ENCODE measurements at places on chromosomes 11 and 22.

DNA sequence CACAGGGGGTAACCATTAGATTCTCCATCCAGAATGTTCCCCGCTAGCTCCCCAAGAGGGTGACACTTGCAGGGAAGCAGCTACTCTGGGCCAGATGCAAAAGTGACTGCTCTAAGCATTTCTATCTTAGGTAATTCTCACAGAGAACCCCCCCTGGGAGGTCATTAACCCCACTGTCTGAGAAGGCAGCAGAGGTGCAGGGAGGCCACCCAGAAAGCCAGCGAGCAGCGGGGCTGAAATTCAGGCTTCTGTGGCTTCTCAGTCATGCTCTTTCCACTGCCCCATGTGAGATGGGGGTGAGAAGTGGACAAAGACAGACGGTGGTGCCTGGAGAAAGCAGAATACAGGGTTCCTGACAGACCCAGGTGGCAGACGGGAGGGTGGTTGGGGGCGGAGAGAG lies 114.4 kb upstream of the ASPHD2 start:
- no peak for DNase-seq

DNA sequence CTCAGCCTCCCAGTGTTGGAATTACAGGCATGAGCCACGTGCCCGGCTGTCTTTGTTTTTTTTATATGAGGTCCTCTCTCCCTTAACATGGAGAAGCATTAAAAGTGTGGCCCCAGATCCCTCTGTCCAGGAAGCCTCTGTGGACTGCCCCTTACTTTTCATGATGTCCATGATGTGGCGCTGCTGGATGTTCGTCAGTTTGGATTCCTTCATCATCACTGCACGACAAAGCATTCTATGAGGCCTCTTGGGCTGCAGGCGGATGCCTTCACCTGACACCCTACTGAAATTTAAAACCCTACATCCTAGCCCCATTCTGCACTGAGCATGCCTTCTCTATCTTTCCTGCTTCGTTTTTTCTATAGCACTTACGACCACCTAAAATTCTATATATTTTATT lies 2.1 kb downstream of the C22orf23 start:
- no peak for DNase-seq

DNA sequence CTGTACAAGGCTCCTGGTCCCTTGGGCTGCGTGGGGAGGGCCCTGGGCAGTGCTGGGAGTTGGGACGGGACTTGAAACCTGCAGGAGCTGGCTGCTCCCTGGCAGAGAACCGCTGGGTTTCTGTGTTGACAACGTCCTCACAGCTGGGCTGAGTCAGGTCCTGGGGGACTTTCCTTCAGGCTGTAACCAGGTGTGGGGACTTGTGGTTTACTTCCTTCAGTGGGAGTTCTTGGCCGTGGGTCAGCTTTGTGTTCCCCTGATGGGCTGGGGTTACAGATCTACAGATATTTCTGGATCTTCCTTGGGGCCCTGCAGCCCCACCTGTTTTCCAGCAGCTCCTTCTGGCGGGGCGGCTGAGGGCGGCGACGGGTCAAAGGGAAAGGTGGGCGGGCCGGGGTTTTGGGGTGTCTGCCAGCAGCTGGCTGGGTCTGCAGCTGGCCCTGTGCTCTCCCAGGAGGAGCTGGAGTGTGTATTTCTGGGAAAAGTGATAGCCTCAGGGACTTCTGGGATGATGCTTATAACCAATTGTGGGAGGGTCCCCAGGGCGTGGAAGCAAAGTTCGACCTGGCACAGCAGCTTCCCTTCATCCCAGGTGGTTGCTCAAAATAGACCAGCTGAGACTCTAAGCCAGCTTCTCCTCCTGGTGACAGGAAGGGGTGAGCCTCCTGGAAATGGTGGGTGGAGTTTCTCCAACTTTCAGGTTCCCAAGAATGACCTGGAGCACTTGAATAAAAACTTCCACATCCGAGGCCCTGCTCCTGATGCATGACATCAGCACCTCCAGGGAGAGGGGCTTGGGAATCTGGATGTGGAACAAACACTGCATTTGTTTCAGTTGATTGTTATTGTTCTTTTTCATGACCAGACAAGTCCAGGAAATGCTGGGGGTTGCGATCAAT lies 19.1 kb downstream of the ST14 start:
- DNase-seq: no peak

GRCh38 chr11:45182902-45183301 lies 36.5 kb downstream of the PRDM11 start:
- no peak for DNase-seq

DNA sequence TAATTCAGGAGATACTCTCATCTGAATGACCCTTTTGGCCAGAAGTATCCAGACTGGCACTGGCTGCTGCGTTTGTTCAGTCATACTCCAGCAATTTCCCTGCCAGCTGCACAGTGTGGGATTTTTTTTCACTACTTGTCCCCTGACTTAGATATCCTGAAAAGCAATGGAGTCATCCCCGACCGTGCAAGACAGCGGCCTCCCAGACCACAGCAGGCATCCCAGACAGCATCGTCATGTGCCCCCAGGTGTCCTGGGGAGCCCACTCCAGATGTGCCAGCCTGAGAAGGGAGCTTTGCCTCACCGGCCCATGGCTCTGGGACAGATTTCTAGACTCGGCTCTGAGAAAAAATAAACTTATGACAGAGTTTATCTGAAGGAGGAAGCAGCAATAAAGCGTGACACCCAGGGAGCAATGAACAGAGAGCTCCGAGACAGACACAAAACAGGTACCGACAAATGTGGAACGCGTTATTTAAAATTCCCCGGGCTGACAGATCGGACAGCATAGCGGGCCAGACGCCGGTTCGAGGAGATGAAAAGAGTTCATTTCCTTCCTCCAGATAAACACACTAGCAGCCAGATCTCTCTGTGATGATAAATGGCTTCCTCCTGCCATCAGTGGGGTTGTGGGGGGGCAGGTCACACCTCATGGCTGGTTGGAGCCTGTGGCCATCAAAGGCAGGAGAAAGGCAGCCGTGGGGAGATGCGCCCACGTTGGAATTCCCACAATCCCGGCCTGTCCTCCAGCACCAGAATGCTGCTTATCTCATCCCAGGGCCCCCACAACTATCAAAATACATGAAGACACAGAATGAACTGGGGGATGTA lies 106.4 kb upstream of the FGF3 start:
- no peak for DNase-seq

GRCh38 chr11:57410287-57410686 lies 16.6 kb downstream of the SLC43A3 start:
- DNase-seq: peak; percentile 45

DNA sequence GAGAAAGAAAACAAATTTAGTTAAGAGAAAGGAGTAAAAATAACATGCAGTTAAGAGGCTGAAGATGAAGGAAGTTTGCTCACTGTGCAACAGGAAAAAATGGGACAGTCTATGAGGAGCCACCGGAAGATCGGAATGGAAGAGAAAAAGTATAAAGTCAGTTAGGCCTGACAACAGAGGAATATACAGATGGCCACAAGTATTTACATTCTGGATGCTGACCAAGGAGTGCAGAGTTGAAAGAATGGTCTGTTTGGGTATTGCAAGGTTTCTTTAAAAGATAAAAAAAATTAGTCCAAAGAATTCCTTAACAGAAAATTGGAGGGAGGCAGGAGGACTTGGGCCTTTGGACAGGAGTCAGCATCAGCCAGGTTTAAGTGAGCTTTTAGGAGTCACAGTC lies 37.5 kb downstream of the RBFOX2 start:
- DNase-seq: no peak

DNA sequence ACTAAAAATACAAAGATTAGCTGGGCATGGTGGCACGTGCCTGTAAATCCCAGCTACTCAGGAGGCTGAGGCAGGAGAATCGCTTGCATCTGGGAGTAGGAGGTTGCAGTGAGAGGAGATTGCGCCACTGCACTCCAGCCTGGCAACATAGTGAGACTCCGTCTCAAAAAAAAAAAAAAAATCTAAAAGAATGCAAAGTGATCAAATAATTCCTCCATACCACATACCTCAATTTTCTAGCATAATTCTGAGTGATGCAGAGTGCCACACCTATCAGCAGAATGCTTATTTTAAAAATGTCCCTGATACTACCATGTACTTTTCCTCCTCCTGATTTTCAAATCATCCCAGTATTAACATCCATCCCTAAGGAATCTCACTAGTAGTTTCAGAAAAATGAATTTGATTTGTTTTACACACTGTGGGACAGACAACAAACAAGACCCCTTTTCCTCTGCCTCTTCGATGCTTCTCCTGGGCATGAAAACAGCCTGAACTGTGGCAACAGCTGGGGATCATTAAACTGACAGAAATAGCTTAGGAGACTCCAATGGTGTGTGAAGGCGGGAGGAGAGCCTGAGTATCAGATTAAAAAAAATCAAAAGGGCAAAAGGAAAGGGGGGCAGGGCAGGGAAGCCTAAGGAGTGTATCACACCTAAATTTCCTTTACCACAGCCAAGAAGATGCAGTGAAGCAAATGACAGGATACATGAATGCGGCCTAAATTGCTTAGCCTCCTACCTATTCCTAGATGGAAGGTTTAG lies 114.7 kb downstream of the SGSM3 start:
- DNase-seq: no peak

- no peak for DNase-seq
Measured at GRCh38 chr11:5107285-5107684, 30.9 kb downstream of the OR52A5 start.

DNA sequence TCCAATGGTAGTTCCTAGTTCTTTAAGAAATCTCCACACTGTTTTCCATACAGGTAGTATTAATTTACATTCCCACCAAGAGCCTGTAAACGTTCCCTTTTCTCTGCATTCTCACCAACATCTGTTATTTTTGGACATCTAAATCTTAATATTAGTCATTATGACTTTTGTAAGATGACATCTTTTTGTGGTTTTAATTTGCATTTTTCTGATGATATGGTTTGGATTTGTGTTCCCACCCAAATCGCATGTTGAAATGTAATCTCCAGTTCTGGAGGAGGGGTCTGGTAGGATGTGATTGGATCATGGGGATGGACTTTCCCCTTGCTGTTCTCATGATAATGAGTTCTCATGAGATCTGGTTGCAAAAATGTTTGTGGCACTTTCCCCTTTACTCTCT lies 89.0 kb downstream of the MUC15 start:
- DNase-seq: no peak

GRCh38 chr22:50201191-50202129 lies 649 bp downstream of the SELENOO start:
- no peak for DNase-seq

DNA sequence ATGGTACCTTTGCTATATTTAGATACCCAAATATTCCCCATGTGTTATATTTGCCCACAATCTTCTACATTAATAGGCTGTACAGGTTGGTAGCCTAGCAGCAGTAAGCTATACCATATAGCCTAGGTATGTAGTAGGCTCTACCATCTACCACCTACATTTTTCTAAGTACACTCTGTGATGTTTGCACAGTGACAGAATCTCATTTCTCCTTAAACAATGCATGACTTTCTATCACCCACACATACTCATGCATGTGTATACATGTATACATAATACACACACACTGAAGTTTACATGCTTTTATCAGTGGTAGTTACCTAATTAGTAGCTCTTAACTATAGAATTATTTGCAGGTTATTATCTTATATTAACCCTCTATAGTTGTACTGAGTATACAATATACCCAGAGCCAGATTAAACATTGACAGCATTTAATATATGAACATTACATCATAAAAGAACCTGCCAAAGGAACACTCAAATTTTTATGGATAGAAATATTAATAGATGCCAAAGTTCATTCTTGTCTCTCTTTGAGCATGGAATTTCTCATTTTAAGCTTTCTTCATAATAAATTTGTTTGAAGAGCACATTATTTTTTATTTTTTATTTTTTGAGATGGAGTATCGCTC lies 51.4 kb downstream of the ELP4 start:
- no peak for DNase-seq

DNA sequence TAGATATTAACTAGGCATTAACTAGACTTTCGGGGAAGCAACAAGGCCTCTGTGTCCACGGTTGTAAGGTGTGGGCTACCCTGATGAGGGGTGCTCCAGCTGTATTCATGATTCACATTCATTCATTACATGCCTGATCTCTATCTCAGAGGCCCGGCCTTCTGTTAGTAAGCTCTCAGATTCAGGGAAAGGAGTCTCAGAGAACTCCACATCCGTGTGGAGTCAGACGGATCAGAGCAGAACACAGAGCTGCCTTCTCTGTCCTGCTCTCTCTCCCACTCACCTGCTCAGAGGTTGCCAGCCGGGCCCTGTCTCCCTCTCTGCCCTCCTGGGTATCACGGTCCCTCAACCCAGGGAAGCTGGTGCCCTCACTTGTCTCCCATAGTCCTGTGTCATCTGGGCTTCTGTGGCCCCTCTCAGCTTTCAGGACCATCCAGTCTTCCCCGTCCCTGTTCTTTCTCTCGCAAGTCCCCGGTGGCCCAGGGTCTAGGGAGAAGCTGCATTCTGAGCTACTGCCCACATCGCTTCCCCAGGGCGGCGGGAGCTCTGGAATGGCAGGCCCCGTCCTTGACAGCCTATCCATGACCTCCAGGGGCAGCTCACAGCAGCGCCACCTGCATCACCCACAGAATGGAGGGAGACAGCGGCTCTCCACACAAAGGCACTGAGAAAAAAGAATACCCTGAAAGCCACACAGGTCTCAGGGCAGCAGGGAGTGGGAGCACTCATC lies 4.3 kb downstream of the TP53AIP1 start:
- DNase-seq: no peak

- no peak for DNase-seq
Measured at GRCh38 chr22:24357547-24357946, 69.9 kb upstream of the ADORA2A start.

- no peak for DNase-seq
Measured at GRCh38 chr11:117154468-117154867, 10.4 kb downstream of the PAFAH1B2 start.

DNA sequence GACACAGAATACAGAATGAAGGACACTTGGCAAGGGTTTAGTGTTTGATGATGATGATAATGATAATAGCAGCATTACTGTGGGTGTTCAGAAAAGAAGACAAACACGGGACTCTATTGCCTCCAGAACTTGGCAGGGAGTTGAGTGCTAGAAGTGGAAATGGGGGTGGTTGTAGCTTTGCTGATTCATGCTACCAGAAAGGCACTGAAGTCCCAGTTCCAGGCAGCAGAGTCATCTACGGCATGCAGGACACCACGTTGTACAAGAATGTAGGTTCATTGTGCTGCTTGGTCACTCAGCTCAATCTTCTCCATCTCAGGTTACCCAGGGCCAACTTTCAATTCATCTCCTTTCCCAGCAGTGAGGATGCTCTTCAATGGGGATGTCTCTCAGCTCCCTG lies 115.7 kb downstream of the NTM start:
- DNase-seq: no peak

DNA sequence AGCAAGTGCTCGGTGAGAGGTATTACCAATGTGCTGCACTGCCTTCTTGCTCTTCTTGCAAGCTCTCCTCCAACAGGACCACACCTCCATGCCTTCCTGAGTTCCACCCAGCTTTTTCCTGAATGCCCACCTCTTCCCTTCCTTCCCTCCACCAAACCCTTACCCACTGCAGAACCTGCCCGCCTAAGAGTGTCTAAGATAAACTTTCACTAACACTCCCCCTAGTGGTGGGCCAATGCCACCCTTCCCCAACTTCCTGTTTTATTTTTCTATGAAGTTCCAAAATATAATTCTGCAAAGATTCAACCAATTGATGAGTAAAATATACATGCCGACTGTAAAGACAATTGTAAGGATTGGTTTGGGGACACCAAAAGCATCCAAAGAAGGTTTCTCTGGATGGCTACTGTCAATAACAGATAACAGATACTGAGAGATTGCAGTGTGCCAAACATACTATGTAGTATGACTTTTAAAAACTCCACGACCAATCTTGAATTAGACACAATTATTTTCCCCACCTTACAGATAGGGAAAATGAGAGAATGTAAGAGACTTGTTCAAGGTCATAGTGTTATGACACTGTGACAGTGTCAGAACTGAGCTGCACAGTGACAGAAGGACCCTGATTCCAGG lies 38.6 kb upstream of the BMAL1 start:
- peak; percentile 60 for DNase-seq

GRCh38 chr22:19875061-19875530 lies 20.4 kb upstream of the GNB1L start:
- no peak for DNase-seq

Data from MV-4-11 (cell line).